Caki2 (cell line): ENCODE measurements at places on chromosomes 12 and 14.
A peak's percentile ranks its signal among the peaks of the same experiment; 100 is the strongest.

DNA sequence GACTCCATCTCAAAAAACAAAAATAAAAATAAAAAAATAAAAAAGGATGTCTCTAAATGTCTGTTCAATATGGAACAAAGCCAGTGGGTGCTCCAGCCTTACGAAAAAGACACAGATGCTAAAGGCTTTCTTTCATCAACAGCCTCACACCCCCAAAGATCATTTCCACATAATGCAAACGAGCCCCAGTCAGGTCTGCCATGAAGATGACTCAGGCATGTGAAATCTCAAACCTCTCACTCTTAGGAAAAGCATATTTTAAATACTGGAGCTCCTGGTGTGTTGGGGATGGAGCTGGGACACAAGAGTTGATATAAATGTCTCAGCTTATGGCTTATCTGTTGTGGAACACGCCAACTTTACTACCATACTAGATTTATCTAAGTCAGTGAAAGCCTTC is 49.9 kb upstream of the PLXNC1 start:
- no peak for DNase-seq

DNA sequence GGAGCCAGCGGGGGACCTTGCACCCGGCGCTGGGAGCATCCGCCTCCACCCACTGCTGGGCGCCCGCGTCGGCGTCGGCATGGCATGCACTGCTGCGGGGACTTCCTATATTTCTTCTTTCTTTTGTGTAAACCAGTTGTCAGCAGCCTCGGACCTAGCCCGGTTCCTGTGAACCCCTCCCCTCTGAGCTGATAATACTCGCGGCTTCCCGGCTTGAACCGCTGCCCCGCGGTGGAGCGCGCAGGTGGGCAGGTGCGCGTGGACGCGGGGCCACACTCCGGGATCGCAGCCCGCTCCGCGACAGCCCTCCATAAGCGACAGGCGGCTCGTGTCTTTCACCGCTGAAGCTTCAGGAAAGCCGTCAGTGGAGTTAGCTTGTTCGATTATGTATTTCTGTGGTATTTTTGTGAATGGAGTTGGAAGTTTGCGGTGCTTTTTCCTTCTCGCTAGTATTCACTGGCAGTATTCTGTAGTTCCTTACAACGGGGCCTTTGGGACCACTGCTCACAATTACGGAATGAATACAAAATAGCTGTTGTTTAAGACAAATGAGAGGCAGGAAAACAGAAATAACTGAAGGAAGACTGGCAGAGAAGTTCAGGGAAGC is 870 bp downstream of the BMAL2 start:
- DNase-seq = no peak

DNA sequence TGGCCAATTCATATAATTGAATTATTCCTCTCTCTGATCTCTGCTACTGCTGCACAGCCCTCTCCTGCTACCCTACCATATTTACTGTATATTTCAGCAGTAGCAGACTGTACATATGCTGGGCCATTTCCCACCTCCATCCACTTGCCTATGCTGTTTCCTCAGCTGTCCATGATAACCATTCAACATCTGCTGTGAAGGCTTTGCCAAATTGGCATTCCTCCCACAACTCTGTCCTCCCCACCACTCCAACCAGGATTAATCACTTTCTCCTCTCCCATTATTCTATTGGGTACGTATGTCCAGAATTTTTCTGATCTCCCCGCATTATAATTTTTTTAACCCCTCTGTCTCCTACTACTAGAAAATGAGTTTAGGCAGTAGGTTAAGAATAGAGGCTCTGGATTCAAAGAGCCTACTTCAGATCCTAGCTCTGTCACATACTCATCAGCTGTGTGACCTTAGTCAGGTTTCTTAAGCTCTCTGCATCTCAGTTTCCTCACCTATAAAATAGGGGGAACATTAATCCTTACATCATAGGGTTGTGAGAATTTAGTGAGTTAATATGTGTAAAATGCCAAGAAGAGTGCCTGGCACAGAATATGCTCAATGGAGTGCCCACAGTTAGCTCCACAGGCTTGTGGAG is 123.3 kb downstream of the KICS2 start:
- DNase-seq = no peak

- peak; percentile 56 for DNase-seq
These were observed 13.7 kb downstream of the FOXJ2 start for GRCh38 chr12:8045952-8046944.

DNA sequence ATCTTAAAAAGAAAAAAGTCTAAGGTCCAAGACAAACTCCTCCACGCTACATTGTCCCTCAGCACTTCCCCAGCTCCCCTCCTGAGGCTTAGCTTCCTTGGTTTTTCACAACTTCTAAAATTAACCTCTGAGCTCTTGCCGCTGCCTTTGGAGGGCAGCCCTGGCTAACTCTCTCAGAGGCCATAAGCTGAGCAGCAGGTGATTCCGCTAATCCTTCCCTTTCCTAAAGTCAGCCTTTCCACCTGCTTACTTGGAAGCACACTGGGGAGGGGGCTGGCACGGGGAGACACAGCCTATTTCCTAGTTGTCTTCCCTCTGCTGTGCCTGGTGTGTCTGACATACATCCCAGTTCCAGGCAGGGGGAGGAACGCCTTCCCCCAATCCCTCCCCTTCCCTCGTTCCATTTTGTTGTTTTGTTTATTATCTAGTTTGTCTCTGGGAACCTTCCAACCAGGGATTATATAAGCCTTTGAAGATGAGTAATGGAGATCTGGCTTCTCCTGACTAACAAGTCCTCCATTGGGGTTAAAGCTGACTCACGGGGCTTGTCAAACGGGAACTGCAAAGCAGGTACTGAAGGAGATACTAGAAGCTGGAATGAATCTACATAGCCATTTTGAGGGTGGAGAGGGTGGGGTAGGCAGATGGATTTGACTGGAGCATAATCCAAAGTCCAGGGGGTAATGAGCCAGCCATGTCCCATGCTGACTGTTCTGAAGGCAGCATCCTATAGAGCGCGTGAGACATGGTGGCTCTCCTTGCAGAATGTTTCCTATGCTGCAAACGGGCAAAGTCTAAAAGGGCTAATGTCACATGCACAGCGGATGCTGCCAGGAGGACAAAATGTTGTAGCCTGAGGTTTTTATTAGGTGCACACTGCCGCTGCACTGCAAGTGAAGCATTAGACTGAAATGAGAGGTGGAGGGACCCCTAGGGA is 230.8 kb downstream of the FOXN3 start:
- DNase-seq = peak; percentile 1

GRCh38 chr14:76311079-76311758 is 64.7 kb upstream of the ESRRB start:
- no peak for DNase-seq

GRCh38 chr14:97644365-97644764 is 847.2 kb downstream of the VRK1 start:
- no peak for DNase-seq

DNA sequence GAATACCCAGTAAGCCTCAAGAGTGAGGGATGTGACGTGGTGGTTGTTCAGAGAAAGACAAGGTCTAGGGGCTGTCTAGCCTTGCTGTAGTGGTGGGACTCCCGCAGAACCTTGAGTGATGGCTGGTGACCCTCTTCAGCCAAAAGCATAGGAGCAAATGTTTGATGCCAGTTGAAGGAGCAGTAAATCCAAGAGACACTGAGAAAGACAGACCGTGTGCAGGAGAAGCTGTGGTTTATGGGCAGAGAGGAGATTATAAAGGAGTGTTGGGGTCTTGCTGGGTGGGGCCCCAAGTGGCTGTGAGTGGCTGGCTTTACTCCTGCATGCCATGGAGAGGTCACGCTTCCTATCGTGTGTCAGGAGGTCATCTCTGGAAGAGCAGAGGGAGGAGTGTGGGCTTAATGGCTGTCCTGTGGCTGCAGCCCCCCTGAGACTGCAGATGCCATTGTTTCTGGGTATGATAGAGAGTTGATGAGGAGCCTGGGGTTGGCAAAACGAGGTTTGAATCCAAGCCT is 152.0 kb upstream of the CCND2 start:
- no peak for DNase-seq
